ENCODE measurements at places on chromosomes 4 and X.

DNA sequence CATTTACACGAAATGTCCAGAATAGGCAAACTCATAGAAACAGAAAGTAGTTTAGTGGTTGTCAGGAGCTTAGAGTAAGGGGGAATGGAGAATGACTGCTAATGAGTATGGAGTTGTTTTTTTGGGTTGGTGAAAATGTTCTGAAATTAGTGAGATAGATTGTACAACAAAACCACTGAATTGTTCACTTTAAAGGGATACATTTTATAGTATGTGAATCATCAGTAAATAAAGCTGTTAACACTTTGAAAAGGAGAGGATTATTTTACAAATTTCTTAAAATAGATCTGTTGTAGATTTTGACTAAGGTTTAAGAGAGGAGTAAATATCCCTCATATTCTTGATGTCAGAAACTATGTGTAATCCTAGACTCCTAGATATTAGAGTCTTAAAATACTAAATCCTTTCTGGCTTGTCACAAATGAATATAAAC, 82.7 kb downstream of the RAPGEF2 start:
- DNase-seq = no peak

DNA sequence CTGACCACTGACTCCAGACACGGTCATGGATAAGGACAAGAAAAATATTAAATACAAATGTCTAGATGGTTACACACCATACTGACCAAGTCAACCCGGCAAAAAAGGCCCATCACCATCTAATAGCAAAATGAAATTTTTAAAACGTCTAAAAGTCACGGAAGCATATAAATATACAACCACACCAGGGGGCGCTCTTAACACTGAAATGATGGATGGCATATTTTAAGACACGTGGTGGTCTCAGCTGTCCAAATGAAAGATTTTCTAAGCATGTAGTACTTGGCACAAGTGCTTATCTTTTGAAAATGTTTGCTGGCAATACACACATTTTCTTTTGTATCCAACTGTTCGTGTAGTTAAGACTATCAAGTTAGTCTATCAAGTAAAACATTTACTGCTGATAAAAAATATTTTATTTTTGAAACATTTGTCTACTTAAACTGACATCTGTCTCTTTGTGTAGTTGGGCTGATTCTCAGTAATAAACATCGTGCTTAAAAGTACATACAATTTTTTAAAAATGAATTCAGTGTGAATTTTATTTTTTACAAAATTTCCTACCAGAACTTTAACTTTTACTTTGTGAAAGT, 64.6 kb downstream of the COX7B2 start:
- DNase-seq = peak; percentile 56

- DNase-seq = no peak
Measured at GRCh38 chrX:38178396-38178795, 42.3 kb downstream of the SRPX start.

- DNase-seq = no peak
Measured at GRCh38 chrX:43581888-43582539, 74.1 kb upstream of the MAOA start.

- DNase-seq = no peak
Measured at GRCh38 chr4:119106036-119107000, 29.3 kb upstream of the MYOZ2 start.

DNA sequence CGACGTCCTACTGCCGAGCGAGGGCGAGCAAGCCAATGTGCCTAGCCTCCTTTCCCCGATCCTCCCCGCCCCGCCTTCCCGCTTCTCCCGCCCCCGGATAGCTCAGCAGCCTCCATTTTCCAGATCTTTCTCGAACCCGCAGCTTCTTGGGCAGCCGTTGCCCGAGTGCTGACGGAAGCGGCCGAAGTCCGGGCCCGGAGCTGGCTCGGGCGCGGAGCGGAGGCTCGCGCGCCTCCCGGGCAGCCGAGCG, 172 bp upstream of the HSPA4L start:
- DNase-seq = peak; percentile 33
